ENCODE measurements at places on chromosomes 12 and 14.

- no peak for DNase-seq
Measured at GRCh38 chr14:76085358-76085757, 66.4 kb upstream of the GPATCH2L start.

DNA sequence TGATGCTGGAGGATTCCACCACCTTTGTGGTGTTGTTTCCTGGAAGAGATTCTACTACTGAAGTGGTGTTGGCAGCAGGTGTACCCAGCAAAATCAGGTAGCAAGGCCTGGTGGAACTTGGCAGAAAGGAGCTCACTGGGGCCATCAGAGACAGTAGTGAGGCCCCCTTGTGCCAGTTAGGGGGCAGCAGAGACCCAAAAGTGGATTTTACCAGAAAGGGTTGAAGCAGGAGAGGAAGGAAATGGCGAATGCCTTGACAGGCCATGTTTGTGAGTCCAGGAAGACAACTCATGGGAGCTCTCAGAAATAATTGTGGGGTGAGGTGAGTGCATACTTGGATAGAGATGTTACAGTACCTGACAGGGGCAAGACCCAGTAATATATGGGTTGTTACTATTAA is 137.7 kb upstream of the FGD4 start:
- no peak for DNase-seq

DNA sequence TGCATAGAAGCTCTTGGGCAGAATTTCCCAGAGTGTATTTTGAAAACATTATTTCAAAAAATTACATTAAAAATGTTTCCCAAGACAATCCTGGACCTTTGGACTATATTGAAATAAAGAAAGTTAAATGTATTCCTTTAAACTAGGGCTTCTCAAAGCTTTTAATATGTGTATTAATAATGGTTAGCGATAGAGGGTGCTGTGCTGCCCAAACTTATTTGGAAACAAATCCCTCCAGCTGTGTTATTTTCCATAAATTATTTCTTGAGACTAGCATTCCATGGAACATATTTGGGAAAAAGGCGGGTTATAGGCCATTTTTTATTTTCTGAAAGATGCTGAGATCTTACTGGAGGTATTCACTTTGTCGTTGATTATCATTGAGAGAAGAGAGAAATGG is 397.8 kb upstream of the MIS18BP1 start:
- DNase-seq, result no peak

- DNase-seq, result no peak
Measured at GRCh38 chr14:45261209-45261608, 8.2 kb upstream of the MIS18BP1 start.

GRCh38 chr12:3256103-3256631 is 179.0 kb downstream of the TSPAN9 start:
- no peak for DNase-seq

DNA sequence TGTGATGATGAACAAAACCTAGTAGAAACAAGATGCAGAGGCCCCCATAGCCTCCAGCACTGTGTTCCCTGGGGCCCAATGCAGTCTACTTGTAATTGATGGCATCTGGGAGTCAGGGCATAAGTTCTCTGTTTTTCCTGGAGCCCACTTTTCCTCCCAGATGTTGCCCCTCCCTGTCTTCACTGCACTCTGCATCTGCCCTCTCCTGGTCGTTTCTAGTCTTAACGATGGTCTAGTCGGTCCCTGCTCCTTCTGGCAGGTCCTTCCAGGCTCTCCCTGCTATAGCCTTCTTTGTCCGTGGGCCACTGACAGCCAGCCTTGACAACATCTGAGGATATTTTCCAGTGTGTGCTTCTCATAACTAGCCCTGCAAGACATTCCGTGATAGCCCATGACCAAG is 208.3 kb downstream of the GXYLT1 start:
- no peak for DNase-seq

DNA sequence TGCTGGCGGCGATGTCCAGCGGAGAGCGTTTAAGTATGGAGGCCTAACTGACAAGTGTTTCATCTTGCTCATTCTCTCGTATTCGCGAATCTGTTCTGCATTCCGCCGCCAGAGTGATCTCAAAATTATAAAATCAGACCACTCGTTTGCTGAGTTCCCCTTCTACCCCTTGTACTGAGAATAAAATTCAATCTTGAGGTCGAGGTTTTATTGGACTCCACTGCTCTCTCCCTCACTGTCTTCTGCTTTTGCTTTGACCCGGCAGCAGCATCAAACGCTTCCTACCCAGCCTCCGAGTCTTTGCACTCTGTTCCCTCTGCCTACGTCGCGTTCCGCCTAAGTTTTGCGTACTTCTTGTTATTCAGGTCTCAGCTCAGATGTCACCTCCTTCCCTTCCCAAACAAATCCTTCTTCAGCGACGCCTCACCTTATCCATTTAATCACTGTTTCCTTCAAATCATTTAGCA is 462 bp downstream of the KNTC1 start:
- no peak for DNase-seq

GRCh38 chr12:64122154-64122553 is 99.9 kb downstream of the KICS2 start:
- DNase-seq, result no peak

DNA sequence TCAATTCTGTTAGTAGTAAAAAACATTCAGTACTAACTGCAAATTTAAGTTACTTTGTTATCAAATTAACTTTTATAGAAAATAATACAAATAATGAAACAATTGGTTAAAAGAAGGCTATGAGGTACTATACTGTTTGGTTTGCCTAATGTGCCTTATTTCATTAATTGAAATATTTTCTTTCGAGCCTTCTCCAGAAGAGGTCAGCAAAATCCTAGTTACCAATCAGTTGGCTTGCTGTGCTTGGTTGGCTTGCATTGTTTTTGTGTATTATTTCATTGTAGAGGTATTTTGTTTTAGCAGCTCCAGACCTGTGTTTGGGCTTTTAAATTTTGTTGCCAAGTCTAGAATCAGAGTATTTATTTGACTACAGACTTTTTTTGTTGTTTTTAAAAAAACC is 68.5 kb downstream of the AEBP2 start:
- no peak for DNase-seq

GRCh38 chr12:41604830-41605229 is 416.7 kb downstream of the PDZRN4 start:
- no peak for DNase-seq

Measured in activated CD4-positive, alpha-beta T cell treated with anti-CD3 and anti-CD28 coated beads, Interleukin-2, amount 50 U/mL, for 48 hours (primary cell).